ENCODE measurements at places on chromosomes 3 and 15.

GRCh38 chr15:31207246-31207645 is 105.7 kb upstream of the TRPM1 start:
- no peak for DNase-seq

- no peak for DNase-seq
Observed at GRCh38 chr3:42043099-42043813, 47.9 kb upstream of the TRAK1 start.

GRCh38 chr3:131004603-131005002 is 22.0 kb downstream of the ASTE1 start:
- DNase-seq, result no peak

DNA sequence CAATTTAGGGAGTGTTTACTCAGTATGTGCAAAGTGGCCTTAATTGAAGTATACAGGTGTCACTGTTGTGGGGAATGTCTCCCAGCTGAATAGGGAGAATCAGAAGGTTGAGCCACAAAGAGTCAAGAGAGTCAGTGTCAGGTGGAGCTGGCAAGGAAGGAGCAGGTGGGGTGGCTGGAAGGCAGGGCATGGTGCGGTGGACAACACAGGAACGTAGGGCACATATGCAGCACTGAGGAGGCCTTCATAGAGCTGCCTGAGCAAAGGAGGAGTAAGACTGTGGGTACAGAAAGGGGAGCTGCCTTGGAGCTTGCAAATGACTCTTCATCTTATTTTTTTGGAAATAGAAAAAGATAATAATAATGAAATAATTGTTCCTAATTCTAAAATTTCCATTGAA is 20.0 kb downstream of the ARHGEF3 start:
- no peak for DNase-seq

Measured in NCI-H2107 (cell line).